NCI-H1417 (cell line): ENCODE measurements at places on chromosomes 3 and 15.
A peak's percentile ranks its signal among the peaks of the same experiment; 100 is the strongest.

DNA sequence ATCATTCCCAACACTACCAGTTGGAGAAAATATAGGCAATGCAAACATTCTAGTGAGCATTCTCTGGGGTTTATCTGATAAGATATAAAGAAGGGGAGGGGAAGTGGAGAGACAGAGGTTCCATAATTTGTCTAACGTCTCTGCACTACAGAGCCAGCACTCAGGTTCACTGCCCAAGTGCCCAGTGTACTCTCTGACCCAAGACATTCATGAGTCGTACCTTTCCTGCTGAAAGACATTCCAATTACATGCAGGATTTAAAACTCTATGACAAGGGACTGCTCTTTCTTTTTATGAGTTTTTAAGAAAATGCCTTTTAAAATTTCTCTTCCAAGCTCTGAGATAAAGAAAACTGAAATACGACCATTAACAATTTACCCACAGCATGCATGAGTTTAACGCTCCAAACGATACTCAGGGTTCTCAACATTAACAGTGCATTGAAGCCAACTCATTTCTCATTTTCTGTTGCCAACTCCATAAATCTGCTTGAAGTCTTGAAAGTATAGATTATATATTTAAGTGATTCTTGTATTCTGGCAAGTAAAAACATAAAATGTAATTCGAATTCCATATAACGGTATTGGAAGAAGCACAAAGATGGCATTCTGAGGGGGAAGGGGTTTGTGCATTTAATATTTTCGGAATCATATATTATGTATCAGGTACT is 193.4 kb downstream of the SUCLG2 start:
- no peak for DNase-seq

DNA sequence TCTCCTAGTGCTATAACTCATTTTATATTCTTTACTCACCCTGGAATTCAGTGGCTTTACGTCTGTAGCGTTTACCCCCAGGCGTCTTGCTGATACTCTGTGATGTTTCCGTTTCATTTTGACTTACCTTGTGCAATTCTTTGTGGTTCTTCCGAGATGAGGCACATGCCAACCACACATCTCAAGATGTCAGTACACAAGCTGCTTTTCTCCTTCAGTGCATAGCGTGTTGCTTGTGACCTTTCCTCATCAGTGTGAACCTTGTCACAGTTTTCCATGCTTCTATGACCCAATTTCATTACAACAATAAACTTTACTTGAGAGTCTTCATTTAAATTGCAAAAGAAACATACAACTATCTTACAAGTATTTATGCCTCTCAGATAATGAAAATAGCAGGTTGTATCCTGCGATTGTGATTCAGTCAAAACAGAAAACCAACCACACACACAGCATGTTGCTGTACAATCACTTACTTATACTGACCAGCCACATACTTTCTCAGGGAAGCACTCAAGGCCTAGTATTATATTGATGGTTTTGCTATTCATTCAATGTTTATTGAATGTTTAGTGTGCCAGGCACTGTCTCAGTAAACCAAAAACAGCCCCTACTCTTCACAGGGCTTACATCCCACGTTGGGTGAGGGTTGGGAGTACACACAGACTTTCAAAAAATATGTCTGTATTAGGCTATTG is 4.6 kb upstream of the TBL1XR1 start:
- no peak for DNase-seq

- peak; percentile 24 for DNase-seq
Observed at GRCh38 chr15:92733934-92734521, 78.5 kb upstream of the FAM174B start.

- no peak for DNase-seq
Observed at GRCh38 chr15:39704689-39705088, 78.0 kb downstream of the FSIP1 start.

DNA sequence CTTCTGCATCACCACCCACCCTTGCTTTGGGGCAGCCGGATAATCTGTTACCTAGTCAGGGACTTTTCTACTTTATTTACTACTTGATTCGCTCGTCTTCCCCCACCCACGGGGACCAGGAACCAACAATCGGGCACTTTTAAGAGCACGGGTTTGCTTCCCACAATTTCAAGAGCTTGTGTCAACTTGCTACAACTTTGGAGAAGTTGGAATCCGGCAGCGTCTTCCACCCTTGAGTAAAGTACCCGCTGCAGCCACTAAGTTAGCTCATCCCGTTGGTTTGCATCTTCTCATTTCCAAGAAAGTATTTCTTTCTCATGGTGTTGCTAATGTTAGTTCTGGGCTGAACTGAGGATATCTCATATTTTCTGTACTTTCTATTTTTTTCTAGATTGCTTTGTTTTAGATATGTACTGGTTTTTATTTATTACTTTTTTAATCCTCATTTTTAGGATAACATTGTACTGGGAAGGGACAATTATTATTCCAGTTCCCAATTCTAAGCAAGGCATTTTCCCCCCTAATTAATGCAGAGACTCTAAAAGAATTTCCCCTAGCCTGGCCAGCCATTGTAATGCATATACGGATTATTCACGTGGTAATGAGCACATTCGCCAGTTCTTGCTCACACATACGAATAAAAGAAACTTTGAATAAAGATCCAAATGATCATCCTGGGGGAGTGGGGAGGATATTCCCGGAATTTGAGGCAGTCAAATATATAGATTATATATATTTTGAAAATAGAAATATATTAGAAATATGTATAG is 4.0 kb downstream of the SOX2 start:
- DNase-seq: no peak

GRCh38 chr3:66342717-66343356 is 122.0 kb downstream of the SLC25A26 start:
- DNase-seq: no peak

DNA sequence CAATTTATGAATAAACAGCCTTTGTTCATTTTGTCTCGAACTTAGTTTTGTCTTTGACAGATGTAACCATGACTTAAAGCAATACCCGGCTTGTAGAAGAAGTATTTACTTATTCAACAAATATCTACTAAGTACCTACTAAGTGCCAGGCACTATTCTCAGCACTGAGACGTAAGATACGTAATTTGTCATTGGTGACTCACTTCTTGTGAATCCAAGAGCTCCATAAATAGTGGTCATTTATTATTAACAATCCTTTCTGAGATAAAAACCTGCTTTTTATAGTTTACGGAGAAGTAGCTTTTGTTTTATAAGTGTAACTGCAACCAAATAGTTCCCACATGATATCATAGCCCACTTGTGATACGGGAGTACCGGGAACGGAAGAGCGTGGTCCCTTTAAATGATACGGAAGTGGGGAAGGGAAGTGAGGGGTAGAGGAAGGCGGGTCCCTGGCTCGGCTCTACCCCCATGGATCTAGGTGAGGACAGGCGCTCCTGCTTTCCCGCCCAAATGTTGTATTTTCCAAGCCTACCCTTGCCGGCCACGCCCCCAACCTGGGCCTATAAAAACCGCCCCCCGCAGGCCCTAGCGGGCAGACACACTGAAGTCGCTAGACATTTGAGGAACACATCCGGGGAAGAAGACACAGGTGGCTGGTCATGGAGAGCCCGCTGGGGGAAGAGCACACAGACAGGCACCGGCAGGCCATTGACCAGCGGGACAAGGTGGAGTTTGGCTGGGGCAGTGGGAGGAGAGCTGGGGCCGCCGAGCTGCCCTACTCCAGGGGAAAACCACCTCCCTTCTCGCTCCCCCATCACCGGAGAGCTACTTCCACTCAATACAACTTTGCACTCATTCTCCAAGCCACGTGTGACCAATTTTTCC is at the start of gene SAMMSON:
Gene SAMMSON, plus strand, starts transcription at position 594 of the 888 bp plus-strand sequence.
- no peak for DNase-seq

DNA sequence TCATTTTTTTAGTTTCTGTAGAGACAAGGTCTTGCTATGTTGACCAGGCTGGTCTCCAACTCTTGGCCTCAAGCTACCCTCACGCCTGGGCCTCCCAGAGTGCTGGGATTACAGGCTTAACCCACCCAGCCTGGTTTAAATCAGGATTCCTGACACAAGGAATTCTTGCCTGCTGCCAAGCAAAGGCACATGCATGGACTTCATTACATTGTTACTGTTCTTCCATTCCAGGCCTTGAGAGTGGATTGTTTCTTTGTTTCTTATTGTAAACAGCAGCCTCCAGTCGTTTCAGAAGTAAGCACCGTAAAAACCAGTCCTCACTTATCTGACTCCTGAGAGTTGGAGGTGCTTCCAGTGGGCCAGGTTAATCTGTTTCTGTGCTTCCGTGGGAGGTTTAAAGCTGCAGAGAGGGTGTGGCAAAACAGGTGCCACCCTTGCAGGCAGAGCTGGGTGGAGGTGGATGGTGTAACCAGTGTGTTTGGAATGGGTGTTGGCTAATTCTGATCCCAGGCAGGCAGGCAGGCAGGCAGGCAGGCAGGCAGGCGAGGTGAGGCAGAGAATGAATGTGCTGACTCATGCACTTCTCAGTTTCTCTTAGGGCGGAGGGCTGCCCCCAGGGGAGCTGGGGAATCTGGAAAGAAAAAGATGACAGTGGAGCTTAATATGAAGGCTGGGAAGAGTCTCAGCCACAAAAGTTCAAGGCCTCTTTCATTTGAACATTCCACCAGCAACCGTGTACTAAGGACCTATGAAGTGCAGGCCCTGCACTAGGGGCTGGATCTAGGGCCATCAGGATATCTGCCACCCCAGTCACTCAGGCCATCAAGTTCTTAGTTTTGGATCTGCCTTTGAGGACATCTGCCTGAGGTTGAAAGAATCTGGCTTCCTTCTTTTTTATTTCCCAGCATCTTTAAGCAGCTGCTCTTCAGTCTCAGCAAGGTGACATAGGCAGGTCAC is 37.0 kb upstream of the CDCP1 start:
- peak; percentile 43 for DNase-seq

DNA sequence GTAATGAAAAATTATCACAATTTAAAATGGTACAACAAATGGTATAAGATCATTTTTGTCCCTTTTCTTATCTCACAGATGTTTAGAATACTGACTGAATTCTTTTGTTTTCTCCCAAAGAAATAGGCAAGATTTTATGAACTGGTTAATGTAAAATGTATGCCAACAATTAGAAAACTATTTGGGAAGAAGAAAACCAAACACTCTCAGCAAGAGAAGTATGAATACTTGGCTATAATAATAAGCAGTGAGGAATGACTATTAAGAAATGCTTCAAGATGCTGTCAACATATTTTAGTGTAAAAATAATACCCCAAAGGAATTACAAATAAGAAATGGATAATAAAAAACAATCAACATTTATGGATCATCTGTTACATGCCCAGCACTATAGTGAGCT is 18.5 kb downstream of the SHQ1 start:
- no peak for DNase-seq

GRCh38 chr3:50210510-50211367 is 5.7 kb downstream of the SLC38A3 start:
- DNase-seq: peak; percentile 23
